ENCODE measurements at places on chromosomes 3 and 15. TPM values are rescaled to one million over a fixed set of nuclear protein-coding genes. Genes with fewer than 3 reads are reported as not detected.

Gene CYP8B1
- polyA plus RNA-seq = not detected

Gene SLC22A13
- polyA plus RNA-seq = 0.22 TPM

Gene FAM81A
- polyA plus RNA-seq = not detected

Gene TTC14
- polyA plus RNA-seq = 16.9 TPM

Gene PLA2G4F
- not detected for polyA plus RNA-seq

Gene PPARG
- polyA plus RNA-seq = 11.5 TPM

Gene GABRG3
- polyA plus RNA-seq = not detected

Gene OGG1
- 28.2 TPM for polyA plus RNA-seq

Gene ST8SIA2
- not detected for polyA plus RNA-seq

Data from IMR-90 (cell line).